Cortex of kidney (tissue), 1 donor: ENCODE measurements at places on chromosomes 7 and 10.

- no peak for DNase-seq
Observed at GRCh38 chr7:157827045-157827862, 490.4 kb downstream of the DNAJB6 start.

GRCh38 chr10:124366343-124366742 is 52.4 kb downstream of the OAT start:
- DNase-seq, result no peak

- DNase-seq, result no peak
Observed at GRCh38 chr7:70134029-70134770, 535.9 kb downstream of the AUTS2 start.

DNA sequence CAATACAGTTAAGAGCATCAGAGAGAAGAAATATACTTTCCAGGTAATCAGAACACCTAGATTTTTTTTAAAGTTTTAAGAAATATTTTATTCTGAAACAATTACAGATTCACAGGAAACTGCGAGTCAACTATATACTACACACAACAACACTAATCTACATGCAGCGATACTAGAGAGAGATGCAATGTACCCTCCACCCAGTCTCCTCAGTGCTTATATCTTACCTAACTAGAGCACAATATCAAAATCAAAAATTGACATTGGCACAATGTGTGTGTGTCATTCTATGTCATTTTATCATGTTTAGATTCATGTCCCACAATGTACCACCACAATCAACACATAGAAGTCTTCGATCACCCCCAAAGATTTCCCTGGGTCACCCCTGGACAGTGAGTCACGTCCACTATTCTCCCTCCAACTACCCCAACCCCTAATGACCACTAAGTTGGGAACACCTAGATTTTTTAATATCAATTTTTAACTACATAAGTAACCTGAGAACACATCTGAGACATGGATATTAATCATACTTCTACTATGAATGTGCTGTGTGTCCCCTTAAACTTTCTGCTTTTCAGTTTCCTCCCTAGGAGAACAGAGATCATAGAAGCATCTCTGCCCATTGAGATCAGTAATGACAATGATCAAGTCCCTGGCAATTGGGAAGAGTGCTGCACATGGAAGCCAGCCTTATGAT is 86.5 kb downstream of the GSAP start:
- no peak for DNase-seq

DNA sequence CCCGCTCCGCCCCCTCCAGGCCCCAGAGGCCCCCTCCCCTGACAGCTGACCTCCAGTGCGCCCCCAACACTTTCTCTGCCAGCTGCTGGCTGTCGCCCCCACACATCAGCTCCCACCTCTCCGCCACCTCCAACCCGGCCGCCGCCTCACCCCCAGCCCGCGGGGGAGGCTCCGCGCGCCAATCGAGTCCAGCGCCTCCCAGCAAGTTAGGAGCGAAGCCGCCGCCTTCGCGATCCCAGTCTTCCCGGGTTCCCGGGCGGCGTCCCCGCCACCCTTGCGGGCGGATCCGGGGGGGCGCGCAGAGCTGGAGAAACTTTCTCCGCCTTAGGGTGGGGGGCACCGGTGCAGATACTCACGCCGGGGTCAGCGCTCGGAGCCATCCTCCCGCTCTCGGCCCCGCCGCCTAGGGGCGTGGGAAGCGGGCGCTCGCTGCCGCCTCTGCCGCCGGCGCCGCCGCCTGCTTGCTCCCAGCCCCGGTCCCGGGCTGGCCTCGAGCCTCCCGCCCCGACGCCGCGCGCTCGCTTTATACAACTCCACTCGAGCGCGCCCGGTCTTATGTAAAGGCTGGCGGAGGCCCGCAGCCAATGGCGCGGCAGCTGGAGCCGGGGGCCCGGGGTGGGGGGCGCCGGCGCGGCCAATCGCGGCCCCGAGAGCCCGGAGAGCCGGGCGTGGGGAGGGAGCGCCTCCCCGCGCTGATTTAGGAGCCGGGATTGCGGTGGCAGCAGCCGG is at the start of gene CRTAC1:
Gene CRTAC1 (minus strand): TSS at position 529 of the 729 bp plus-strand sequence. CDS start 149 bp downstream, at position 380.
- no peak for DNase-seq

- DNase-seq, result no peak
Observed at GRCh38 chr7:38674513-38674912, 43.3 kb upstream of the AMPH start.

DNA sequence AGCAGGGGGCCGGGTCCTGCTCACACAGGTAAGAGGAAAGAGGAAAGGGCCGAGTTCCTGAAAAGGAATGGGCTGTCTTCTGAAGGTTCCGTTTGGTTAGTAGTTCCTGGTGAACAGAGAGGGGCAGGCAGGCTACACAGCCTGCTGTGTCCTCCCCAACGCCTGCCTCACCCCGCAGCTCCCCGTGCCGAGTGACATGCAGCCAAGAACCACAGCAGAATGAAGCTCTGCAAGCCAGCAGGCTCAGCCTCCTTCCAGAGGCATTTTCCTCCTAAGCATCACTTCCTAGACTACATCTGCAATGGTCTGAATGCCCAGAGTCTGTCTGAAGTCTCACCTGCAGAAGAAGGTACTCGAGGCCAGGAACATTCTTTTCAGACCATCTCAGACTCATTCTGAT is 202.4 kb upstream of the TCERG1L start:
- DNase-seq, result no peak

GRCh38 chr7:131329176-131329570 is 1.5 kb downstream of the MKLN1 start:
- no peak for DNase-seq

- DNase-seq, result no peak
Observed at GRCh38 chr7:142587578-142588191, 161.6 kb upstream of the PRSS1 start.

- DNase-seq, result no peak
Observed at GRCh38 chr7:122884186-122884585, 2.1 kb downstream of the CADPS2 start.

- DNase-seq, result no peak
Observed at GRCh38 chr10:114615600-114616007, 42.5 kb downstream of the ABLIM1 start.

GRCh38 chr10:59375990-59376389 is 13.6 kb upstream of the FAM13C start:
- DNase-seq, result no peak

- DNase-seq, result no peak
Observed at GRCh38 chr10:133336577-133337369, at the start of gene CALY. Gene CALY, minus strand, starts transcription at chr10:133336896. Its CDS starts 7,907 bp downstream, at chr10:133328989.

- DNase-seq, result no peak
Observed at GRCh38 chr10:85643845-85644525, 722.6 kb downstream of the GRID1 start.

GRCh38 chr7:106597751-106598546 is 63.0 kb downstream of the CCDC71L start:
- no peak for DNase-seq

DNA sequence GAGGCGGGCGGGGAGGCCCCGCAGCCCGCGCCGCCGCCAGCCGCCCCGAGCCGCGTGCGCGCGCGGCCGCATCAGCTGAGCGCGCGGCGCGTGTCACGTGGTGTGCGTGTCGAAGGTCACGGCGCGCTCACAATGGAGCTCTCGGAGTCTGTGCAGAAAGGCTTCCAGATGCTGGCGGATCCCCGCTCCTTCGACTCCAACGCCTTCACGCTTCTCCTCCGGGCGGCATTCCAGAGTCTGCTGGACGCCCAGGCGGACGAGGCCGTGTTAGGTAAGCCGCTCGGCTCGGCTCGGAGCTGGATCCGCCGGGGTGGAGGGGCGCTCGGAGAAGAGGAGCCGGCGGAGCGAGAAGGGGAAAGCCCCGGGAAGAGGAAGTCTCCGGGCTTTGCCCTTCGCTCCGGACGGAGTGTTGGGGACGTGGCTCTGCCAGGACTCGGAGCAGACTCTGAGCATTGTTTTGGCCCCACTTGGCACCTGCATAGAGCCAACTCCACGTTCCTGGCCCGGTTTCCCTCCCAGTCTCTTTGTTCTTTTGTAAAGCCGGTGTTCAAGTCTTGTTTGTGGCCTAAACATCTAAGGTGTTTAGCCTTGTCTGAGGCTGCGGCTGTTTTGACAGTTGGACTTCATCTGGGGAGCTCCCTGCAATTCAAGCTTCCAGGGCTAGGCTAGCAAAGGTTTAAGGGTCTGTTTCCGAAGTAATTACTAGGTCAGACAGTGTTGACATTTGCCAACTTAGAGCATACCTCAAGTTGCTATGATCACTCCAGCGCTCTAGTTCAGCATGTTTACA is at the start of gene COMMD3:
Gene COMMD3 (plus strand): TSS at position 103 of the 790 bp plus-strand sequence. CDS start 30 bp downstream, at position 133.
- DNase-seq, result peak; percentile 32

DNA sequence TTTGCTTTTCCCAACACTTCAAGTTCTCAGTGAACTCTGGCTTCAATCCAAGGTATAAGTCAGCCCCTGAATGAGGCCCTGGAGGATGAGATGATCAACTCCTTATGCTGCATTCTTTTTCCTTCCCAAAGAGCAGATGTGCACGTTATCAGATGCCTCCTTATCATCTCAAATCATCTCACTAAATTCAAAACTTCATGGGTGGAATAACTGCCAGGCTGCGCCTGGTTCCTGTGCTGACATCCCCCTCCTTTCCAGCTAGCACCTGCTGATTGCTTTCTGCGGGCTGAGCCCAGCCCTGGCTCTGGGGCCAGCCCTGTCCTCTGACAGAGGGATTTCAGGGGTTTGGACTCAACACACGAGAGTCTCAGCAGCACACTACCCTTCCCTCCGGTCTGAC is 44.9 kb downstream of the TLL2 start:
- DNase-seq, result no peak

GRCh38 chr10:112182784-112183328 is 709 bp downstream of the GPAM start:
- DNase-seq, result no peak

- DNase-seq, result no peak
Observed at GRCh38 chr7:18320422-18320821, 175.1 kb upstream of the HDAC9 start.

- no peak for DNase-seq
Observed at GRCh38 chr10:28947171-28947570, 269.9 kb downstream of the BAMBI start.

GRCh38 chr7:27207348-27207985 is 7.6 kb upstream of the HOXA13 start:
- no peak for DNase-seq

DNA sequence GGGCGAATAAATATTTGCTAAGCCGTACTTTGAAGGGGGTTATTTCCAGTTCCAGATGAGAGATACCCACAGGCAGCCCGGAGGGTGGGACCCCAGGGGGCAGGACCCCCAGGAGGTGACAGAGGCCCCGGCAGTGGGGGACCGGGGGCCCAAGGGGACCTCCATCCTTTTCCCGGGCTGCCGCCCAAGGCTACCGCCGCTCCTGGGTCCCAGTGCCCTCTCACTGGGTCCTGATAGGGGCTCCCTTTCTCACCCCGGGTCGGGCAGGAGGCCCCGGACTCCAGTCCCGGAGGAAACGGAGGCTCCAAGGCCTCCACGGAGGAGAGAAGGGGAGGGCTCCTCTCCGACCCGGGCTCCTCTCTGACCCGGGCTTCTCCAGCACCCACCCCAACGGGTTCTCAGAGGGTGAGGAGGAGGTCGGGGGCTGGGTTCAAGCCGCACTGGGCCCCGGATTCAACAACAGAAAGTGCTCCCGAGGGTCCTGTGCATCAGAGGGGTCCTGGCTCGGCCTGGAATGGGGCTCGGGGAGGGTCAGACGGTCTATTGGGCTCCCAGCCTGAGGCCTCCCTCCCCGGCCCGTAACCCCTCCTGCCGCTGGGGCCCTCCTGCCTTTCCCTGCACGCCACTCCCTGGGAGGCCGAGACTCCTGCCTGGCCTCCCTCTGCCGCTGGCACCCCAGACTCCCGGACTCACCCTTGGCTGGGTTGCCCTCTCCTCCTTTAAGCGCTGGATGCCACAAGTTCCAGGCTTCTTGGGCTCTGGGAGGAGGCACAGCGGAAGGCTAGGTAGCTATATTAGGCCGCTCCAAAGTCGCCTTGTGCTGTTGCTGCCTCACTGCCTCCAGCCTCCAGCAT is 62.5 kb downstream of the ZNF37A start:
- no peak for DNase-seq

DNA sequence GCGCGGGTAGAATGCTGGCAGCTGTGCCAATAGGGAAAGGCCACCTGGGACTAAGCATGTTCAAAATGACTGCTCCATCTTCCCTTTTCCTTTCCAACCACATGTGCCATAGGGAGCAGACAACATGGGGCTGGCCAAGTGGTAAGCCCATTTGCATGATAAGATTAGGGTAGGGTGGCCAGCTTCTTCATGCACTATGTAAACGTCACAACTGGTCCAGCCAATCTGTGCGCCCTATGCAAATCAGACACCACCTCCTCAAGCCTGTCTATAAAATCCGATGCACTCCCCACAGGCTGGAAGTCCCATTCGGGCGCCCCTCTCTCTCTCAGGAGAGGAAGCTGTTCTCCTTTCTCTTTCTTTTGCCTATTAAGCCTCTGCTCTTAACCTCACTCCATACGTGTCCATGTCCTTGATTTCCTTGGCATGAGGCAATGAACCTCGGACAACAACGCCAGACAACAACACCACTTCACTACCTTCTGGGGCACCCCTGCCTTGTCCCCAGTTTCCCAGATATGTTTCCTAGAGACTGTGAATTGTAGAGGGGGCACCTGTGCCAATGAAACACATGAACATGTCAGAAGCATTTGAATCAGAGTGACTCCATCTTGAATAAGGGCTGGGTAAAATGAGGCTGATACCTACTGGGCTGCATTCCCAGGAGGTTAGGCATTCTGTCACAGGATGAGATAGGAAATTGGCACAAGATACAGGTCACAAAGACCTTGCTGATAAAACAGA is 19.1 kb upstream of the EXOC6 start:
- DNase-seq, result no peak

- no peak for DNase-seq
Observed at GRCh38 chr7:70579397-70580097, 552.4 kb upstream of the GALNT17 start.

DNA sequence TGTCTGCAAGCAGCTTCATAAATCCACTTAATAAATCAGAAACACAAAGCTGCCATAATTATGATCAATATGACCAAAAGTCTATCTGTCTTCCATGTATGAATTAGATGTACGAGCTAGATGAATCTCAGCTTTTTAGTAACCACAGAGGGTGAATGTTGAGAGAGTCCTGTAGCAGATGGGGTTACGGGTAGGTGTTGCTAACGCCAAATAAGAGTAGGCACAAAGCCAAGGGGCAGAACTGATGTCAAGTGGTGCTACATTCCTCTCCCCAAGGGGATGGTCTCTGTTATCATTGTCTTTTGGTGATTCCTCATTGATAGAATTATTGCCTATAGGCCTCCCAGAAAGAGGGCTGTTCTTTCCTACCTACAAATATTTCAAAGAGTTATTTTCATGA is 257.8 kb downstream of the PCLO start:
- DNase-seq, result no peak

- no peak for DNase-seq
Observed at GRCh38 chr7:10122551-10123100, 851.0 kb upstream of the PHF14 start.

DNA sequence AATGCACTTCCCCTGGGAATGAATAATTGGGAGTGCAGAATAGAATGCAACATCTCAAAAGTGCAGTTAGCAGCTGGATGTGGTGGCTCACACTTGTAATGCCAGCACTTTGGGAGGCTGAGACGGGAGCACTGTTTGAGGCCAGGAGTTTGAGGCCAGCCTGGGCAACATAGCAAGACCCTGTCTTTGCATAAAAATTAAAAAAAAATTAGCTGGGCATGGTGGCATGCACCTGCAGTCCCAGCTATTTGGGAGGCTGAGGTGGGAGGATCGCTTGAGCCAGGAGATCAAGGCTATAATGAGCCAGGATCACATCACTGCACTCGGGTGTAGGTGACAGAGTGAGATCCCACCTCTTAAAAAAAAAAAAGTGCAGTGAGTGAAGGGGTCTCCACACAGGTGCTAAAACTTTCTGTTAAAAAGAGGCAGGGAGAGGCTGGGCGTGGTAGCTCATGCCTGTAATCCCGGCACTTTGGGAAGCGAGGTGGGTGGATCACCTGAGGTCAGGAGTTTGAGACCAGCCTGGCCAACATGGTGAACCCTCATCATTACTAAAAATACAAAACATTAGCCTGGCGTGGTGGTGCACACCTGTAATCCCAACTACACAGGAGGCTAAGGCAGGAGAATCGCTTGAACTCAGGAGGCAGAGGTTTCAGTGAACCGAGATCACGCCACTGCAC is 13.5 kb upstream of the ZMIZ1 start:
- DNase-seq, result no peak
